Ovary (tissue), 10 donors: ENCODE measurements at places on chromosomes 3 and 15.

- no peak for DNase-seq
Observed at GRCh38 chr3:10397879-10398278, 77.0 kb upstream of the SEC13 start.

DNA sequence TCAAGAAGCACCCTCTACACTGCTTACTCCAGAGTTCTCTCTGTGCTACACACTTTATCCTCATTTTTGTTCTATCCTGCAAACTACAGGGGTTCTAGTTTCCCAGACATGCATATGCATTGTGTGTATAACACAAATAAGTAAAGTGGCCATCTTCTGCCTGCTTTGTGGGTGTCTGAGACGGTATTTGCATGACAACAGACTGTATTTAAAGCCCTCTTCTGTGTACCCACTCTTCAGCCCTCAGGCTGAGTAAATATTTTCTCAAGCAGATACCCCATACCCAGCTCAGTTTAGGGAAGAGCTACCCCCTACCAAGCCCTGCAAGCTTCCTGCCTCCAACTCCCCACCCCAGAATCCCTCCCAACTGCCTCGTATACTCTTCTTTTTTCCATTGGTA is 31.7 kb downstream of the SYNPR start:
- no peak for DNase-seq

DNA sequence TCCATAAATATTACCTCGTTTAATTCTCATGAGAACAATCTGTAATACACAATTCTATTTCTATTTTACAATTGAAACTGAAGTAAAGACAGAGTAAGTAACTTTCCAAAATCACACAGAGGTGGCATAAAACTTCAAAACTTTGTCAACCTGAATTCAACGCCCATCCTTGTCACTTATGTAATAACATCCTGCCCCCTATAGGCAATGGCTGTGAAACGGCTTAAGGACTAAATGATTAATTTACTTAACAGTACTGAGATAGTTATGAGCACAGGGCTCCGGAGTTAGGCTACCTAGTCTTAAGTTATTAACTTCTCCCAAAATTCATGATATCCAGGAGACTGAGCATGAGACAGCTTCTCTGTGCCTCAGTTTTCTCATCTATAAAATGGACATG is 293.1 kb upstream of the CHRM5 start:
- no peak for DNase-seq

GRCh38 chr3:159806412-159806811 is 182.2 kb upstream of the IL12A start:
- peak; percentile 27 for DNase-seq

GRCh38 chr3:122004107-122004506 is 17.9 kb downstream of the ILDR1 start:
- no peak for DNase-seq

DNA sequence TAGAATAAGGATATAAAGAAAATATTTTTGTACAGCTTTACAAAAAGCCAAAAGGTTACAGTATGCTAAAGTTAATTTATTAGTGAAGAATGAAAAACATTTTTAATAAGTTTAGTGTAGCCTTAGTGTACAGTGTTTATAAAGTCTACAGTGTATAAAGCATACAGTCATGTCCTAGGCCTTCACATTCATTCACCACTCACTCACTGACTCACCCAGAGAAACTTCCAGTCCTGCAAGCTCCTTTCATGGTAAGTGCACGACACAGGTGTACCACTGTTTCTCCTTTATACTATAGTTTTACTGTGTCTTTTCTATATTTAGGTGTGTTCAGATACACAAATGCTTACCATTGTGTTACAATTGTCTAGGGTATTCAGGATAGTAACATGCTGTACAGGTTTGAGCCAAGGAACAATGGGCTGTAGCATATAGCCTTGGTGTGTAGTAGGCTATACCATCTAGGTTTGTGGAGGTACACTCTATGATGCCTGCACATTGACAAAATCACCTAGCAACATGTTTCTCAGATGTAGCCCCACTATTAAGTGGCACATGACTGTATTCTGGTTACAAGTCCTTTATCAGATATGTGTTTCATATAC is 197.1 kb upstream of the KBTBD8 start:
- DNase-seq: no peak

- no peak for DNase-seq
Observed at GRCh38 chr3:127193341-127193740, 410 bp downstream of the PRR23E start.

DNA sequence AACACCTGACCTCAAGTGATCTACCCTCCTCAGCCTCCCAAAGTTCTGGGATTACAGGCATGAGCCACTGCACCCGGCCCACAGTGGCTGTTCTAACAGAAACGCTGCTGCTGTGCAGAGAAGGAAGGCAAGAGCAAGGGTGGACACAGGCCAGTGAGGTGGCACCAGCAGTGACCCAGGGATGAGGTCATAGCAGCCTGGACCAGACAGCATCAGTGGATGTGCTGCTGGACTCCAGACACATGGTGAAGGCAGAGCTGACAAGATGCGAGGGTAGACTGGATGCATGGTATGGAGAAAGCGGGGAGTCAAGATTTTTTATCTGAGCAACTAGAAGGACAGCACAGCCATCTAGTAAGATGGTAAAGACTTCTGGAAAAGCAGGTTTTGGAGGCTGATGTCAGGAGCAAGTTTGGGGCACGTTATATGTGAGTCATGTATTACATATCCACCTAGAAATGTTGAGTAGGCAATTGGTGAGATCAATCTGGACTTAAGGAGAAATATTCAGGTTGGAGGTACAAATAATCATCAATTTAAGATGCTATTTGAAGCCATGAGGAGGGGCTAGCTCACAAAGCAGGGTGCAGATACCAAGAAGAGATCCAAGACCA is 22.1 kb upstream of the TJP1 start:
- no peak for DNase-seq

DNA sequence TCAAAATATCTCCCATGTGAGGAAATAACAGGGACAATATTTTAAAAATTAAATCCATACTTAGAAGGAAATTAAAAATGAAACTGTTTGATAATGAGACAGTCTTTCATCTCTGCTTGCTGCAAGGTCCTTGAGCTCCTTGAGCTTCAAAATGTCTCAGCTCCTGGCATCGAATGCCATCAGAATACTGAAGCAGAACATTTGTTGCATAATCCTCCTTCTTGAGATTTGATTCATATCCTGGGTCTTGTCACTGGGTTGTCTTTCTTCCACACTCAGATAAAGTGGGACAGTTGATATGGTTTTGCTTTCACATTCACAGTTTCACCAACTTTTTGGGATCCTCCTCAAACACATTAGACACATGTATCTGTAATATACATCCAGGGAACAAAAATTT is 27.8 kb downstream of the COL8A1 start:
- no peak for DNase-seq

DNA sequence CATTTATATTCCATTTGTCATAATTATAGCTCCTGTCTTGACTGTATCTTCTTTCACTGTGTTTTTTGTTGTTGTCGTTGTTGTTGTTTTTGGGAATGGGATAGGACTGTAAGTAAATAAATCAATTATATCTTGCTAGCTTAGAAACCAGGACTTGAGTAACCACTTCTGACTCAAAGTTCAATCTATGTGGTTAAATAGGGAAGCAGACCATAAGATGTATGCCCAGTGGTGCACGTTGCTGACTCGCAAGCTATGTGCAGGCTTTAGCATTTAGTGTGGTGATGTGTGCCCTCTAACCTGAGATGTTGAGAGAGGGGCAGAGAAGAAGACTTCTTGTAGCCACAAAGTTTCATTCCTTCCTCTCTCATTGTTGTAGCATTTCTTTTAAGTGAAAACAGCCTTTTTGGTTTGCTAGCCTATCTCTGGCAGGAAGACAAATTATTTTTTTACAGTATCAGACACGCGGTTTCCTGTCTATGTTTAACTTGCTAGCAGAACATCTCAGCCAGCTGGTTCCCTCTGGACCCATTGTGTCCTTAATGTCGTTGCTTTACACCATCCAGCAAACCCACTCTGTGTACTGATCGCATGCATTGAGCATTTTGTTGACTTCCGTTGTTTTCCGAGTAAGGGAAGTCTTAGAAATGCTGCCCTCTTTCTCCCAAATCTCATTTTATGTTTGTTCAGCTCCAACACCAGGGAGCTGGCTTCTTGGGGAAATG is 52.1 kb downstream of the TGFBR2 start:
- DNase-seq: no peak

- peak; percentile 68 for DNase-seq
Observed at GRCh38 chr3:56980798-56981390, 79.6 kb upstream of the SPATA12 start.

DNA sequence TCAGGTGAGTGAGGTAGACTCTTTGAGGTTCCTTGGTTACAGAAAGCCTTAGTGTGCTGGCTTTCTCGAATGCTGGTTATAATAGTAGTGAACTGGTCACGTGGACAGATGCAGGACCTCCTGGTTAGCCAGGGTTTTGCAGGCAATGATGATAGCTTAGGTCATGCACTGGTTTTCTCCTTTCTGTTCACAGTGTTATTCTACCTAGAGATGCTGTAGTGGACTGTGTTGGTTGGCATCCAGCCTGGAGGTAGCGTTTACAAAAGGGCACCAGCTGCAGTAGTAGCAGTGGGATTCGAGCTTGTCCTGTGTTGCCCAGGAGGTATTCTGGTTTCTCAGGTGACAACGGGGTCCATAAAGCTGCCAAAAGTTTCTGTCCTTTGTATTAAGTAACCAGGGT is 27.0 kb downstream of the PCCB start:
- no peak for DNase-seq

DNA sequence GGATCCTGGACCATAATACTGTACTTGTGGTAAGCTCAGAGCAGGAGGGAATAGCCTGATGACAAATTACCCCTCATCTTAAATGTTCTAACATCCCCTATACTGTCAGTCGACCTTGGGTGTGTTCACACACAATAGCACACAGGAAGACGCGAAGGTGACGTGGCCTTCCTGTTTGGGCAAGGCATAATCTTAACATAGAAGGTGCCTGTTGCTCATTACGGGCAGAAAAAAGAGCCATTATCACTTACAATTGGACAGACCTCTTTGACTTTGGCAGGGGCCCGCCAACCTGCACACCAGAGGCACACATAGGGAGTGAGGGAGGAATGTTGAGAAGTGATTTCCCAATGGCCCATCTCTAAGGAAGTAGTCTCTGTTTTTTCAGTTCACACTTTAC is 144.2 kb downstream of the ANO10 start:
- no peak for DNase-seq

DNA sequence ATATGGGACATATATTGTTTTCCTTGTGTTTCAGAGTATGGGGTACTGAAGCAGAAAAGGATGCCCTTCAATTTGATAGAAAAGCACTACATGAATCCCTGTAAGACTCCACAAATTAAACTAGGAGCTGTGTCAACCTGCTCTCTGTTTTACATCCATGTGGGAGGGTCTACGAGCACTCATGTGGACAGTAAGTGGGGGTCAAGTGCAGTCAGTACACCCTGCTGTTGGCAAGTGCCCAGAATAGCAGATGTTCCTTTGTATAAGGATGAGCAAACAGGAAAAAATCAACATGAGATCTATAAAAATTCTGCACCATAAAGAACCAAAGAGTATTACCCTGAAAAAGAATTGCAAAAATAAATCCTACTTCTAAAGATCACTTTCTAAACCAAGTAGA is 659.9 kb downstream of the SI start:
- no peak for DNase-seq

DNA sequence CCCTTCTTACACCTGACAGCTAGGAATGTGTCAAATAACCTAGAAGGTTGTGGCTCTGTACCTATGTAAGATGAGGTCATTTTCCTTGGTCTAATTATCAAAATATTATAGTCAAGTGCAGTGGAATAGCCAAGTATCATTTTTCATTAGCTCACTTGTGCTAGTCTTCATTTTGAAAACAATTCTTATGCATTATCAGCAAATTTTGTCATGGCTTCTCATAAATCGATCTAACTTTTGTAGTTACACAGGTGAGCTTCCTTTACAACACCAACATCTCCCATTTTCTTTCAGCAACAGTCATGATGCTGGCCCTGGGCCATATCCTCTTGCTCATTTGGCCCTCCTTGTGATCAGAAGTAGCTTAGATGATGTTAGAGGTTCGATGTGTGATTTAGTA is 10.3 kb downstream of the TXNRD3 start:
- DNase-seq: no peak

DNA sequence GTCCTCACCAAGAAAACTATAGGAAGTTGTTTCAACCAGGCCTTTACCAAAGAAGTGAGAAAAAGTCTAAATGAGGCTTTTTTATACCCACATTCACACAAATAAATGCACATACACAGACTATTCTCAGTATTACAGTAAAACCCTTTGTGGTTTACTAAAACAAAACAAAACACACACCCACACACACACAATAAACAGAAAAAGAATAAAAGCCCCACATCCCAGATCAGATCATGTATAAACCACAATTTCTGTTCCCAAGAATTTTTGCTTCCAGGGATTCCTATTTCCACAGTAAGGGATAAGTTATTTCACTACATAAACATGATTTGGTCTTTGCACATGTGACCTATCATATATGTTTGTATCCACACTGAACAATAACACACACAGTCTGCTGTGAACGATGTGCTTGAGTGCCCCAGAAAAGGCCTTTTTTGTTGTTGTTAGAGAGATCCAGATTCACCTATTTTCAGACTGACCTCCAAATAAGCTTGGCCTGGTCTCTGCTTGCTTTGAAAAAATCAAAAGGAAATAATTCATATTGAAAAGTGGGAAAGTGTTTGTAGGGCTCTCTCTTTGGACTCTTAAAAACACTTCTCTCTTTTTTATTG is 283.4 kb upstream of the ATP11B start:
- no peak for DNase-seq

DNA sequence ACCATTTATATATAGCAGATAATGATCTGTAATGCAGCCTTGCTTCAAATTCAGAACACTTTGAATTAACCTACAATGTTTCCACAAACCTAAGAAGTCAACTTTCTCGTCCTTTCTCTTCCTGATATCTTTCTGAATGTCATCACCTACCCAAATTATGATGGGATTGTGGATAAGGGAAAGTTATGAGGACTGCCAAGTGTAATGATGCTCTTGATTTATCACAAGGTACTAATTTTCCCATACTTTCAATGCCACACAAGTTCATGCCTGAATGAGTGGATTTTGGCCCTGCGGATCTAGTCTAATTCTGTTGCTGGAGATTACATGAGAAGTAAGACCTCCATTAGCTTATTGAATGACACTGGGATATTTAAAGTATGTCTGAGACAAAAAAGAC is 82.6 kb upstream of the NANOGP8 start:
- DNase-seq: no peak

DNA sequence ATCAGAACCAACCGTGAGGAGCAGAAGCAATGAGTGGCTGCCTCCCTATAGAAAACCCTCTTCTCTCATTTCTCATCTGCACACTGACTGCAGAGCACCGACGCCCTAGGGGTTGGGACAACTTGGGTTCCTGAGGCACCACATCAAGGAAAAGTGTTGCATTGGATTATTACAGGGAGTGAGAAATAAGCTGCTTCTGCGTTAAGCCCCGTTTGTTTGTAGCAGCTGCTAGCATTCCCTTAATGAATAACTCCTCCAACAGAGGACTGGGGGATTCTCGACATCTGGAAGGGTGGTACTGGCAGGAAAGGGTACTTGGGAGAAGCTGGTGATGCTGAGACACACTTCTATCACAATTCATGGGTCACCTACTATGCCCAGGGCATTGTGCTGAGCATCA is 25.3 kb upstream of the AGBL1 start:
- DNase-seq: no peak
